ENCODE measurements at places on chromosomes 1 and 21. TPM values are rescaled to one million over a fixed set of nuclear protein-coding genes. Genes with fewer than 3 reads are reported as not detected.

GRCh38 chr1:246790364-246790763, 66.2 kb downstream of the SCCPDH start:
- DNase-seq = no peak

Gene ANGPTL3
- 0.04 TPM for total RNA-seq

DNA sequence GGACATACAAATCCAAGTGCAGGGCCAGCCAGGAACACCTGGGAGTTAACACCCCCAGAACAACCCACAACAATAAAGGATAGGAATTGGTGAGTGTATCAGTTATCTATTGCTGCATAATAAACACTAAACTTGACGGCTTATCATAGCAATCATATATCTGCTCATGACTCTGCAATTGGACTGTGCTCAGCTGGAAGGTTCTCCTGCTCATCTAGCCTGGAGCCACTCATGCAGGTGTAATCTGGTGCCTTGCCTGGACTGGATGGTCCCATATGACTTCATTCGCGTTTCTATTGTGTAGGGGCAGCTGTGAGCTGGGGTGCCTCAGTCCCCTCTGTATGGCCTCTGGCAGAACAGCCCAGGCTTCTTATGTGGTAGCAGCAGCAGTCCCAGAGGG, 76.3 kb upstream of the KLHDC7A start:
- no peak for DNase-seq

GRCh38 chr1:52706941-52707926, 9.1 kb upstream of the COA7 start:
- no peak for DNase-seq

DNA sequence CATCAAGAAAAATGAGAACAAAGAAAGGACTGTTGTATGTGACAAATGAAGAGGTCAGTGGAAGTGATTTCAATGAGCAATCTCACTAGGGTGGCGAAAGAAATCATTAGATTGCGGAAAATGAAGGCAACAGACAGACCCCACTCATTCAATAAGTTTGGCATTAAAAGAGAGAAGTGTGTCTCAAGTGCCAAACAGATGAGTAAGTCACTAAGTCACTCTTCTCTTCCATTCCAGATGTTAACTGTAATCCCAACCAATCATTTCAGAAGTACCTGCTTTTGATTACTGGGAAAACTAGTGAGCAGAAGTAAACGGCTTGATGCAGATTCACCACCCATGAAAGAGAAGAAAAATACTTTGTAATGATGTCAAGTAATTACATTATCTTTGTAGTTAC, 144.3 kb upstream of the PRMT6 start:
- no peak for DNase-seq

Gene PLCH2
- total RNA-seq = 0.24 TPM

- no peak for DNase-seq
These were observed 10.1 kb upstream of the ACTRT2 start for GRCh38 chr1:3011127-3011526.

- DNase-seq = peak; percentile 81
These were observed 610 bp downstream of the DRAXIN start for GRCh38 chr1:11691928-11692711.

GRCh38 chr21:29187944-29188343, 57.5 kb downstream of the MAP3K7CL start:
- DNase-seq = no peak

Gene RCC2
- 366 TPM for total RNA-seq

Gene ZNF697
- total RNA-seq = 17.3 TPM

GRCh38 chr1:215730600-215730999, 163.5 kb downstream of the KCTD3 start:
- no peak for DNase-seq

Gene LRRC38
- 0.28 TPM for total RNA-seq

GRCh38 chr1:178237121-178237520, 143.2 kb downstream of the RASAL2 start:
- no peak for DNase-seq

DNA sequence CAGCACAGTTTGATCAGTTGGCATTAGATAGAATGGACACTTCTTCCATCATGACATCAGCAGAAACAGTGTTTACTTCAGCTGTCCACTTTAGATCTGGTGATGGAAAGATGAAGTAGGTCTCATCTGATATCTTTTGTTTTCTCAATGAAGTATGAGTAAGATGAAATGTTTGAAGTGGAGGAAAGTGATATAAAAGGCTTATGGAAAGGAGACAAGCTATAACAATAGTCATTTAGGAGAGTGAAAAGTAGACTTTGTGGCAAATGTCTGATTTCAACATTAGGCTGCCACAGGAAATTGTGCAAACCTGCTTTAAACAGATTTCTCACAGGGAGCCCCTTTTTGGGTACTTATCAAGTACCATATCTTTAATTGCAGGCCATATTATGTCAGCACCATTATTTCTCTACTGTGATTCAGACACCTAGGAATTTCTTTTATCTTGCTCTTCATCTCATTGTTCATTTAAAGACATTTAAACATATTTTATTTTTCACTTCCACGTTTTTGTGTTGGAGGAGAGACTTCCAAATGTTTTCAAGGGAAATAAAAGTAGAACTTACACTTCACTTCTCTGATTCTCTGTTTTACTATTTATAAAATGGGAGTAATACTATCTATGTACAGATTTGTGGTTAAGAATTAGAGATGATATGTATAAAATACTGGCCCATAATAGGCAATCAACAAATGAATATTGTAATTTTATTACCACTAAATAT, 18.1 kb downstream of the PDC start:
- no peak for DNase-seq

GRCh38 chr21:21002153-21002552, 3.9 kb downstream of the NCAM2 start:
- DNase-seq = no peak

Gene INAVA
- total RNA-seq = 44.5 TPM

DNA sequence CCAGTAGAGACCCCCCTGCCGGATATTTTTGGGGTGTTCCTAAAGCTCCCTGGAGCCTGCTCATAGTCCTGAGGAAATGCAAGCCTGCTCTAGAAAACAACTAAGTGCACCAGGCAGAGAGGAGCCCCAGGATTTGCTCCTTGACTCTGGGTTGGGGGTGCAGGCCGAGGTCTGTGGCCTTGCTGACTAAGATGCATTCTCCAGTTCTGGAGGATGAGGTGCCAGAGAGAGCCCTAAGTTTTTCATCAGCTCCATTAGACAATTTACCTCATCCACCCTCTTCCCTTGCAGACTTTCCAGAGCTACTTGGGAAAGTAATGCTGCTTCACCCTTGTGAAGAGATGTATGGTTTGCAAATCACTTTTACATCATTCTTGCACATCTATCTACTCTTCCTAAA, 9.1 kb downstream of the TUFT1 start:
- no peak for DNase-seq

DNA sequence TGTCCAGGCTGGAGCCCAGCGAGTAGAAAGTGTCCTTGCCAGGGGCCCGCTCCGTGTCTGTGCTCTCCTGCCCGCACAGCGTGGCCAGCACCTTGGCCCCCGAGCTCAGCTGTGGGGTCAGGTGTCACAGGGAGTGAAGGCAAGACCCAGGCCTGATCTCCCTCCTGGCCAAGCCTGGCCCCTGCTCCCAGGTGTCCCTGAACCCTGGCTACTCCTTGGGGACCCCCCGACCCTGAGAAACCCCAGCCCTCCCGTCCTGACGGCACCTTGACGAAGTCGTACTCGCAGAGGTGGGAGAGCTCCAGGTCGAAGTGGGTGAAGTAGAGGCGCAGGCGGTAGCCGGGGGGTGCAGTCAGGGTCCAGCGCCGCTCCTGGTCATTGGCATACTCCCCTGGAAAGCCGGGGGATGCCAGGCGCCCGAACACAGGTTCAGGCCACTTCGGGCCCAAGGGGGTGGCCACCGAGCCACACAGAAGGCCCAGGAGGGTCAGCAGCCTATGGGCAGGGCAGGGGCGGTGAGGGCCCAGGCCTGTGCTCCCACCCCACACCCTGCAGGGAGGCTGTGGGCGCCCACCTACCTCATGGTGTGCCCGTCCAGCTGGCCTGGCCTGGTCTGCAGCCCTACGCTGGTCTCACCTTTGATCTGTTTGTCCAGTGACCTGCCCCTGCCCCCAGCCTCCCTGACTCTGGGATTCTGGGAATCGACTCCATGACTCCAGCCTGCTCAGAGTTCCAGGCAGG, at the start of gene MASP2:
TSS of gene MASP2 (minus strand) at position 615 of the 741 bp plus-strand sequence. CDS start at position 583, 32 bp downstream.
- peak; percentile 50 for DNase-seq

DNA sequence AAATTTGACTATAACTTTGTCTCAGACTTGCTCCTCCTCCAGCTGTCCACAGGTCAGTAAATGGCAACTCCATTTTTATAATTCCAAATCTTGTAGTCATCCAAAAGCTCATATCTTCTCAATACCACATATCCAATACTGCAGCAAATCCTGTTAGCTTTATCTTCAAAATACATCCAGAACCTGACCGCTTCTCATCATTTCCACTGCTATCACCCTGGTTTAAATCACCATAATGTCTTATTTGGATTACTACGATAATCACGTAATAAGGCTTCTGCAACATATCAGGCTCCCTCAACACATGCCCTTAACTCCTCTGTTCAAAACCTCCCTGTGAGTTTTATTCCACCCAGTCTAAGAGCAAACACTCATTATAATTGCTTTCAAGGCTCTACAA, 34.5 kb downstream of the ERO1B start:
- DNase-seq = no peak

- peak; percentile 10 for DNase-seq
These were observed 5.3 kb downstream of the MAN1C1 start for GRCh38 chr1:25621876-25622275.

Gene EPHB2
- total RNA-seq = 14.8 TPM

- no peak for DNase-seq
These were observed 28.9 kb upstream of the C1orf87 start for GRCh38 chr1:60102267-60103061.

Gene RNF19B
- 24.9 TPM for total RNA-seq

GRCh38 chr1:102550729-102551384, 554.1 kb upstream of the OLFM3 start:
- no peak for DNase-seq

DNA sequence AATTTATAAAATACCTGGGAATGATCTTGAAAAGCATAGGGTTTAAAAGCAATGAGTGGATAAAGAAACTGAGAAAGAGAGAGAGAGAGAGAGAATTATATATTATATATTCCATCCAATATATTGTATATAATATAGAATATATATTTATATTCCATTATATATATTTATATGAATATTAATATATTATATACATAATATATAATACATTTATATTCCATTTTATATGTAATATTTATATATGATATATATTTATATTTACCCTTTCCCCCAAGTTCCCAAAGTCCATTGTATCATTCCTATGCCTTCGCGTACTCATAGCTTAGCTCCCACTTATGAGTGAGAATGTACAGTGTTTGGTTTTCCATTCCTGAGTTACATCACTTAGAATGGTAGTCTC, 69.9 kb upstream of the SLC35F3 start:
- DNase-seq = no peak
